Activated T-cell treated with anti-CD3 and anti-CD28 coated beads, Interleukin-2, amount 50 U/mL, for 72 hours (primary cell): ENCODE measurements at places on chromosomes 5 and 9.

GRCh38 chr5:153584960-153585359, 94.5 kb downstream of the GRIA1 start:
- no peak for DNase-seq

- no peak for DNase-seq
These were observed 408.8 kb upstream of the ACTBL2 start for GRCh38 chr5:57891443-57891842.

DNA sequence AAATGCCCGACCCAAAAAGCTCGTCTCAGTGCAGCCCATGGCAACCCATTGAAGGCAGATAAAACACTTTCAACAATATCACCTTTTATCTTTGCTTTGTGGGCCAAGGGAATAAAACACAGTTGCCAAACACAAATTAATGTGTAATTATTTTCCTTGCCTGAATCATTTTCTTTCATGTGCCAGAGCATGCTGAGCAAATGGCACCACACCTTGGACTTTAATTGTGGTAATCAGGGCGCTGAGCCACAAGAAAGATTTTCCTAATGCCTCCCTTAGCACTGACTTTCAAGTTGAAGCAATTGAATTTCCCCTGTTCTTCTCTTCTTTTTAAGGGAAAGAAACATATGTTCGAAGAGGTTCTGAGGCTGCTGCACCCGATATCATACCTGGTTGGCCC, 297.1 kb upstream of the MSX2 start:
- DNase-seq = no peak

GRCh38 chr9:86340356-86341006, 13.7 kb downstream of the TUT7 start:
- no peak for DNase-seq

GRCh38 chr5:163619273-163619934, 114.0 kb downstream of the MAT2B start:
- no peak for DNase-seq

- no peak for DNase-seq
These were observed 388.6 kb upstream of the IRX2 start for GRCh38 chr5:3140117-3140516.

GRCh38 chr9:86721843-86722705, 225.2 kb downstream of the GAS1 start:
- no peak for DNase-seq

GRCh38 chr9:136703276-136703860, 9.0 kb upstream of the DIPK1B start:
- no peak for DNase-seq

- no peak for DNase-seq
These were observed 1005.0 kb upstream of the CDH10 start for GRCh38 chr5:25649628-25650265.

GRCh38 chr9:98993570-98993945, 49.9 kb downstream of the COL15A1 start:
- peak; percentile 36 for DNase-seq

GRCh38 chr9:131848570-131849160, 108.8 kb upstream of the RAPGEF1 start:
- no peak for DNase-seq

GRCh38 chr5:149969181-149969930, 8.8 kb downstream of the SLC26A2 start:
- DNase-seq = no peak
